ENCODE measurements at places on chromosomes 1 and 21.

DNA sequence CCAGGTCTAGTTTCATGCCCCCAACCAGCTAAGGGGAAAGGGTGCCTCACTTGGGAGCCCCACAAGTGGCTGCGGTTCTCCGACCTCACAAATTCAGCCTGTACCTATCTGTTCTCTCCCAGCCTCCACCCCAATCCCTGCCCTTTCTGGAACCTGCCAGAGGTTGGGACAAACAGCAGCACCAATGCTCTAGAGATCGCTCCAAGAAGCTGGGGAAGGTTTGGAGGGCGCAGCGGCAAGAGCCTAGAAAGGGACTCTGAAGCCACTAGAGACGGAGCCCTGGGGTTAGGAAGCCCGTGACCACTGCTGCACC is 243.4 kb upstream of the VAMP3 start:
- no peak for DNase-seq

DNA sequence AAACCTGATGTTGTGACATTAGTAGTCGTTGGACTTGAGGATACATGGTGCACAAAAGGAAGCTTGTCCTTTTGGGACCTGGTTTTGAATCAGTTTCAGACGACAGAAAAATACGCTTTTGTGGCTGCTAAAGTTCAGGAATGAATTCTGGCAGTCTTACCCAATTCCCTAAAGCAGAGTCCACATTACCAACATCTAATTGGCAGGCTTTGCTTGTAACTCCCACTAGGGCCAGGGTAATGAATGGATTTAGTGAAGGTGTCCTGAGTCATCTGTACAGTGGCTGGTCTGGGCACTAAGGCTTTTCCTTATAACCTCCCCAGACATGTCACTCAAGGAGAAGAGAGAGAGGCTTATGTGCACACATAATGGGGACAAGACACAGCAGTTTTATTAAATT is 66.2 kb upstream of the RNPC3 start:
- no peak for DNase-seq

GRCh38 chr1:7808253-7808844 is 24.3 kb downstream of the PER3 start:
- no peak for DNase-seq

DNA sequence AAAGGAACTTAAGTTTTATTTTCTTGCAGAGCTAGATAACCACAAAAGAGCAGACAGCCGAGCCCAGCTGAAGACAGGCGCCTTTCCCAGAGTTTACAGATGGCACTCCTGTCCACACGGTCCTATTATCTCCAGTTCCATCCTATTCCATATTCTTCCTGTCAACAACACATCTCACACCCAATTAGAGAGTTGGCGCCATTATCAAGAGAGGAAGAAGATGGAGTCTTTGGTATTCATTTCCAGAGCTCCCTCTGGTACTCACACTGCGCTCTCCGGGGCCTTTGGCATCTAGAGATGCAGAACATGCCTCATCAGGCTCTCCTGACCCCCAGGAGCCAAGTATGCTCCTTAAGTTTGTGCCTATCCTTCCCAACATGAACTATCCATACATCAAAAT is 43.3 kb upstream of the SIPA1L2 start:
- no peak for DNase-seq

GRCh38 chr1:202834771-202835547 is 24.2 kb downstream of the PCAT6 start:
- DNase-seq = peak; percentile 13

GRCh38 chr1:227576189-227576588 is 12.8 kb downstream of the ZNF678 start:
- DNase-seq = no peak

GRCh38 chr1:67589519-67590233 is 95.3 kb upstream of the GADD45A start:
- DNase-seq = no peak

DNA sequence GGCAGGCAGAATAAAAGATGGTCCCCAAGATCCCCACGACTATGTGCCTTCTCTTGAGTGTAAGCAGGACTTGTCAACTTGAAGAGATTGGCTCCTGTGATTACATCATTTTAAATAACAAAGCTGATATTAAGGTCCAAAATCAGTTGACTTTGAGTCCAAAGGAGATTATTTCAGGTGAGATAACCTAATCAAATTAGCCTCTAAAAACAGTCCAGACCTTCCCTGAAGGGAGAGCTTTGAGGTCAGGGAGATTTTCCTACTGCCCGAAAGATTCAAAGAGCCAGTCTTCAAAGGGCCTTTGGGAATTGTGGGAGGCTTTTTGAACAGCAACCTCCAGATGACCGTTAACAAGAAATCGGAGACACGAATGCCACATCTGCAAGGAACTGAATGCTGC is 51.5 kb upstream of the NCAM2 start:
- no peak for DNase-seq

- no peak for DNase-seq
Observed at GRCh38 chr1:74180490-74180889, 17.5 kb downstream of the LRRIQ3 start.

Data from stimulated activated CD4-positive, alpha-beta T cell treated with anti-CD3 and anti-CD28 coated beads, Interleukin-1b, Interleukin-23, amount 100 ng/mL, for 24 hours (primary cell).